ENCODE measurements at places on chromosomes 6 and 20.

DNA sequence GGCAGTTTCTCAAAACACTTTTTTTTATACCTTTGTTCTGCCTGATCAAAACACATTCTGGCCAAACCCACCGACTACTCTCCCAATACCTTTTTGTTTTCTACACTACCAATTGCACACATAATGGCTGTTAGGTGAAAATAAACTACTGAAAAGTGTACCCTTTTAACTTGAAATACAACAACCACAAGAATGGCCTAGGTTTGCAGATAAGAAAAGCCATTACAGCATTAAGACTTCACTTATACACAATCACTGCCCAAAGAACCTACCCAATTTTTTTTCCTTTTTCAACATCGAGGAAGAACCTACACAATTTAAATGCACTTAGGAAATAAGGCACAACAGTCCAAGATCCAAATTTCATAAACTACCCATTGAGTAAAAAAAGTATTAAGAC, 1.8 kb downstream of the SEC63 start:
- DNase-seq = no peak

- DNase-seq = no peak
Measured at GRCh38 chr6:19998541-19998940, 161.4 kb downstream of the ID4 start.

GRCh38 chr6:139605350-139605749, 230.9 kb upstream of the CITED2 start:
- DNase-seq = no peak

DNA sequence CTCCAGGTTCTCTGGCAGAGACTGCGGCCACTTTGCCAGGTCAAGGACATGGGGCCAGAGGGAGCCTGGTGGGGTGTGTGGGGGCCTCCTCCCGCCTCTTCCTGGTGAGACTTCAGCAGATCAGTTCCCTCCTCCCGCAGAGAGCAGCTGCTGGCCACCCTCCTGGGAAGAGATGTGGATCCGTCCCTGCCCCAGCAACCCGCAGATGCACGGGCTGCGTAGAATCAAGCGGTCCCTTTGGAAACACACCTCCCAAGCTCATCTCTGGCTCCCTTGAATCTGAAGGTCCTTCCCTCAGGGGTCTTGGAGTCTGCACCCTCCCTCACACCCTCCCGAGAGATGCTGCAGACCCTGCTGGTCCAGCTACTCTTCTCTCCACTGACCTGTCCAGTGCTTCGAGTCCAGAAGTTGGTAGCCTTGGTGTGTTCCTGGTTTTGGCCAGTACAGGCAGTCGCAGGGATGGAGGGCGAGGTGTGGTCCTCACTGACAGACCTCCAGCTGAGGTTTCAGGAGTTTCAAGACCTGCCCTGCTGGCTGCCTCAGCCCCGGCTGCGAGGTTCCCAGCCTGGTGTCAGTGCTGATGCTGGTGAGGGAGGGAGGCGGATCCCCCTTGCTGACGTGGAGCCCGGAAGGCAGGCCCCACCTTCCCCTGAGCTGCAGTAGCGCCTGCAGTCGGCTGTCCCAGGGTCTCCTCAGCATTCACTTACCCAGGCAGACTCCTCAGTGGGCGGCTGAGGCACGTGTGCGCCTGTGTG, at the start of gene NPBWR2:
TSS of gene NPBWR2 (minus strand) at position 585 of the 755 bp plus-strand sequence. CDS start 734 bp downstream, outside the sequence.
- no peak for DNase-seq

All from activated gamma-delta T cell treated with anti-CD3 and anti-CD28 coated beads, Interleukin-2, amount 50 U/mL, for 16 hours (primary cell).